ENCODE measurements at places on chromosomes 4 and X.
A peak's percentile ranks its signal among the peaks of the same experiment; 100 is the strongest.

GRCh38 chr4:1207157-1207470 is 34.7 kb upstream of the SPON2 start:
- DNase-seq: no peak

GRCh38 chr4:100805538-100805937 is 287.7 kb upstream of the EMCN start:
- no peak for DNase-seq

DNA sequence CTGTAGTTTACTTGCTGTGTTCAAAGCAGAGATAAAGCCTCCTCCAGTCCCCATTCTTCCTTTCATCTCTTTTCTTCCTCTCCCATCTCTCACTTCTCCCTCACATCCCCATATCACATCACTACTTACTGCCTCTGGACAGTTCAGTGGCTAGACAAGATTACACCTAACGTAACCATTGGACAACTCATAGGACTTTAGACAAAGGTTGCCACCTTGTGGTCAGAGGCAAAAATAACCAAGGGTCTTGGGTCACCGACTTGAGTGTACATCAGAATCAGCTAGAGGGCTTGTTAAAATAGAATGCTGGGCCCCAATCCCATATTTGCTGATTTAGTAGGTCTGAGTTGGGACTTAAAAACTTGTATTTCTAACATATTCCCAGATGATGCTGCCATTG is 109.3 kb upstream of the DGKK start:
- DNase-seq: peak; percentile 8

DNA sequence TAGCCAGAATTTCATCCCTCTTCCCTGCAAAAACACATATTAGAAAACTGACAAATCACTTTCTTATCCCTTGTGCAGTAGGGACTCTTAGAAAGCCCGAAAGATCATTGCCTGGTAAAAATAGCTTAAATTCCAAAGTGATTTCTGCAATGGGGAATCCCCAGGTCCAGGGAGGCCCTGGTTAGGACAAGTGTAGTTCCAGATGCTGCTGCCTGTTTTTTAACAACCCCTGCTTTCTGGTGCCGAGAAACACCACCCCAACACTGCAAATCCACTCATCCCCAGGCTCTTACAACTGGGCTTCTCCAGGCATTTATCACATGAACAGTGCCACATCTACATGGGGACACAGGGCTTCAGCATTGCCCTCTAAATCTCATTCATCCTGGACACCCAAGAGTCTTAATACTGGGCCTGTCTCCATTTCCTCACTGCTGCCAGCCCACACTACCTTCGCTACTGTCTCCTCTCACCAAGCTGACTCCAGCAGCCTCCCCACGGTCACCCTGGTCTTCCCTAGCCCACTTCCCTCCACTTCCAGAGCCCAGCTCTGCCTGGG is 112.2 kb upstream of the PSAPL1 start:
- DNase-seq: no peak

DNA sequence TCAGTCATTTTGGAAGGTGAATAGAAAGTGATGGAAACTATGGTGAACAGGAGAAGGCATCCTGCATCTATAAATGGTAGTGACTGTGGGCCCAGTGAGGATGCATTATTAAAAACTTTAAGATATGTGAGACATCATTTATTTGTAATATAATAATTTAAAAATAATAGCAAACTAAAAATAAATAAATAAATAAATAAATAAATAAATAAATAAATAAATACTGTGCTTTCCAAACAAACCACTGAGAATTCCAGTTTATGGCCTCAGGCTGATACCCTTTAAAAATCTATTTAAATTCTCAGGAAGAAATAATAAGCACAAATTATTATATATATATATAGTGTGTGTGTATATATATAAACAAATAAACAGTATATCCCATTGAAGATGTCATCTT is 248.0 kb upstream of the DCAF8L1 start:
- DNase-seq: no peak

DNA sequence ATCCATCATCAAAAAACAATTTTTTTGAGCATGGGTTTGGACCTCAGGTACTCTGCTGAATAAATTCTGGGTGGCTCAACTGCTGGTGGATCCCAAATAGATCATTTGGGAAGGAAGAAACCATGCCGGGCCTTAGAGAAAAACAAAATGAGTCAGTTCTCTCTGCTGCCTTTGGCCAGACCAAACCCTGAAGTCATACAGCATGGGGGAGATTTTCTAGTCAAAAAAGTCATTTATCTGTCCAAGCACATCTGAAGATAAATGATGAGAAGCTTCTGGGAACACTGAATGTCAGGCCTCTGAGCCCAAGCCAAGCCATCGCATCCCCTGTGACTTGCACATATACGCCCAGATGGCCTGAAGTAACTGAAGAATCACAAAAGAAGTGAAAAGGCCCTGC is 261.4 kb downstream of the DHX15 start:
- no peak for DNase-seq

- no peak for DNase-seq
Observed at GRCh38 chr4:38621028-38621684, 42.8 kb upstream of the KLF3 start.

DNA sequence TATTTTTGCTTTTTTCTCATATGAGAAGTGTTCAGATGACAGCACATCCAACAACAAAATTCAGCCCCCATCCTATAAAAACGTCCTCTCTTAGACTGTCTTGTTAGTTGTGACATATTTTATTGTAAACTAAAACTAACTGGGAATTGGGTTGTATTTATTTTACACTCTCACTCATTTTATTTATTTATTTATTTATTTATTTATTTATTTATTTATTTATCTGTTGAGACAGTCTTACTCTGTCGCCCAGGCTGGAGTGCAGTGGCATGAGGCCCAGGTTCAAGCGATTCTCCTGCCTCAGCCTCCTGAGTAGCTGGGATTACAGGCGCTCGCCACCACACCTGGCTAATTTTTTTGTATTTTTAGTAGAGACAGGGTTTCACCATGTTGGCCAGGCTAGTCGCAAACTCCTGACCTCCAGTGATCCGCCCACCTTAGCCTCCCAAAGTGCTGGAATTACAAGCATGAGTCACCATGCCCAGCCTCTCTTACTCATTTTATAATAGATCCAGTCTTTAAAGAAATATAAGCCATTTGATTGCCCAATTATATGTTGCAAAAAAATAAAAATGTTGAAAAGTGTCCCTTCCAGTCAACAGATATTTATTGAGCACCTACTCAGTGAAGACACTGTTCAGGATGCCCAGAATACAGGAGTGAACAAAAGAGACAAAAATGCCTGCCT is 44.6 kb downstream of the PALLD start:
- DNase-seq: no peak

DNA sequence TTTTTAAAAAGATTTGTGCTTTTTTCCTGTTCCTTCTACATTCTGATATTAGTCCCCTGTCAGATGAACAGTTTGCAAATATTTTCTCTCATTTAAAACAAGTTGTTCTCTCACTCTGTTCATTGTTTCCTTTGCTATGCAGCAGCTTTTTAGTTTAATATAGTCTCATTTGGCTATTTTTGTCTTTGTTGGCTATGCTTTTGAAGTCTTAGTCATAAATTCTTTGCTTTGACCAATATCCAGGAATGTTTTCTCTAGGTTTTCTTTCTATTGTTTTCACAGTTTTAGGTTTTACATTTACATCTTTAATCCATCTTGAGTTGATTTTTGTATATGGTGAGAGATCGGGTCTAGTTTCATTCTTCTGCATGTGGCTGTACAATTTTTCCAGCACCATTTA is 136.8 kb downstream of the TET2 start:
- DNase-seq: no peak

- no peak for DNase-seq
Observed at GRCh38 chr4:5722328-5722727, 11.3 kb downstream of the EVC start.

DNA sequence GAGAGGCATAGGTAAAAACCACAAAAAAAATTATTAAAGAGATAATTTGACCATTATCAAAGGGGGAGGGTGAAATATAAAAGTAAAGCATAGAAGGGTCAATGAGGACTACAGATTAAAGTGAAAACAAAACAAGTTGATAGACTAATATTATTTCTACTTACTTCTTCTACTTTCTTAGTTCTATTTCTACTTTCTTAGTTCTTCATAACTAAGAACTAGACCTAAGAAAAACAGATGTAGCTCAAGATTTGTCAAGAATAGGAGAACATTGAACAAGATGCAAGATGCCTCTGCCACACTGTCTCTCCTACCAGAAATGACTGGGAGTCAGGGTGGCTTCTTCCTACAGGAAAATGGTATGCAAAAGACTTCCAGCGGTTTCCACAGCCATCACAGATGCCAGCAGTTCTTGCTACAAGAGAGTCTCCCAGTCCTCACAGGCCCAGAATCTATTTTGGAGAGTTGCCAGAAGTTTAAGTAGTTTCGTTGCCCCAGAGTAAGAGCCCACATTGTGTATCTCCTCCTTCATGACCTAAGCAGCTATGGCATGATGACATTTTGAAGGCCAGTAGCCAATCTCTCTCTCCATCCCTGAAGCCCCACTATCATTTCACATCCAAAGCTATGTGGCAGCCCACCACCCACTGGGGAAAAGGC is 42.9 kb upstream of the DDX60 start:
- DNase-seq: no peak

GRCh38 chrX:24231641-24232179 is 82.2 kb downstream of the SUPT20HL2 start:
- no peak for DNase-seq

DNA sequence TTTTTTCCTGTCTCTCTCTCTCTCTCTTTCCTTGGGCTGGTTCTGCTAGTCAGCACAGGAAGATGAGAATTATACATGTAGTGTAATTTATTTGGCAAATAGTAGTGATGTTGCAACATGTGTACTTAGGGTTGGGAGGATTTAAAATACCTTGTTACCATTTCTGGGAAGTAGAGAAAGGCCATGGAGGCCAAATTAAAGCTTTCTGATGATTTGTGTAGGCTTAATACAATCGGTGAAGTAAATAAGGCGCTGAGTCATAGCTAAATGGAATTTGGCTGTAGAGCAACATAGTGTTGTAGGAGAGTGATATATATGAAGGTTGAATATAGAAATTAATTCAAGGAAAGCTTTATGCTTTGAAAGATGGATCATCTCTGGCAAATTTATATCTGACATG is 295.3 kb downstream of the GRID2 start:
- DNase-seq: no peak

GRCh38 chrX:69097451-69098236 is 67.6 kb downstream of the PJA1 start:
- DNase-seq: no peak

DNA sequence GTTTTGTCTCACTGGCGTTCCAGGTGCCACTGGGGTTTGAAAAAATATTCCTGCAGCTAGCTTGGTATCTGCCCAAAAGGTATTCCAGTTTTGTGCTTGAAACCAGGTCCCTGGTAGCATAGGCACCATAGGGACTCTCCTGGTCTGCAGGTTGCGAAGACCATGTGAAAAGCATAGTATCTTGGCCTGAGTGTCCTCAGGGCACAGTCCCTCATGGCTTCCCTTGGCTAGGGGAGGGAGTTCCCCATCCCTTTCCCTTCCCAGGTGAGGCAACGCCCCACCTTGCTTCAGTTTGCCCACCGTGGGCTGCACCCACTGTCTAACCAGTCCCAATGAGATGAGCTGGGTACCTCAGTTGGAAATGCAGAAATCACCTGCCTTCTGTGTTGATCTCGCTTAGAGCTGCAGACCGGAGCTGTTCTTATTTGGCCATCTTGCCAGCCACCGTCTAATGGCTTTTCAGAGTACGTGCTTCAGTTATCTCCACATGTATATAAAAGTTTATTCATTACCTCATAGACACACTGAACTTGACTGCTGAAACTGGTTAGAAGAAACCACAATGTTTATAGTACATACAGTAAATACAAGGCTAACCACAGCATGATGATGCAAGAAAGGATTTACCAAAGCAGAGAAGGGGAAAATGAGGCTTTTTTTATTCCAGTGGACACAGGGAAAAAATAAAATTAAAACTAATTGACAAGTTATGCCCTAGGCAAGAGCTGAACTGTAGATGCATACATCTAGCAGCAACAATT is 10.6 kb downstream of the PBDC1 start:
- no peak for DNase-seq

GRCh38 chr4:13137390-13137789 is 346.8 kb downstream of the RAB28 start:
- DNase-seq: no peak

- no peak for DNase-seq
Observed at GRCh38 chr4:98963538-98964433, 31.7 kb upstream of the METAP1 start.

GRCh38 chr4:138310991-138311390 is 68.8 kb upstream of the SLC7A11 start:
- no peak for DNase-seq

GRCh38 chr4:128688846-128689437 is 120.6 kb upstream of the JADE1 start:
- DNase-seq: no peak

DNA sequence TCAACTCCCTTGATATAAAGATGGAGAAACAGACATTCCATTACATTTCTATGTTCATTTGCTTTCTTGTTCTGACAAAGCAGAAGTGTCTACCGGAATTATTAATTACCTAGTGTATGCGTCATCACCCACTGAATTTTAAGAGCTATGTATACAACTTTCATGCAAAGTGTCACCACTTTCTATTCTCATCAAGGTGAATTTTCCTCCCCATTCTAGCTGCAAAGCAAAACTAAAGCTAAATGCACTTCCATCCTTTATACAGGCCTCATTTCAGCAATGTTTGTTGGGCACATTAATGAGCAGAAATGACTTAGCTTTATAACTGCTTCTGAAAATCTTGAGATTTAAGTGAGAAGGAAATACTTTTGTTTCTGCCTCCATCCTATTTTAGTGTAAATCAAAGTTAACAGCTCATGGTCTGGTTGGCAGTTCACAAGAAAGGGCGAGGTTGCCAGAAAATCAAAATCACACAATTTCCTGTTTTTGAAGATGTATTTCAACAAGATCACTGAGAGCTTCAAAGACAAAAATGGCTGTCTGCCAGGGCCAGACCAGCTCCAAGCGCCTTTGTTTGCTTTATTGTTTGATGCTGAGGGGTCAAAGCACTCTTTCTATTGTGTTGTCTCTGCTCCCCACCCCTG is 7.2 kb upstream of the FAM9C start:
- DNase-seq: no peak

DNA sequence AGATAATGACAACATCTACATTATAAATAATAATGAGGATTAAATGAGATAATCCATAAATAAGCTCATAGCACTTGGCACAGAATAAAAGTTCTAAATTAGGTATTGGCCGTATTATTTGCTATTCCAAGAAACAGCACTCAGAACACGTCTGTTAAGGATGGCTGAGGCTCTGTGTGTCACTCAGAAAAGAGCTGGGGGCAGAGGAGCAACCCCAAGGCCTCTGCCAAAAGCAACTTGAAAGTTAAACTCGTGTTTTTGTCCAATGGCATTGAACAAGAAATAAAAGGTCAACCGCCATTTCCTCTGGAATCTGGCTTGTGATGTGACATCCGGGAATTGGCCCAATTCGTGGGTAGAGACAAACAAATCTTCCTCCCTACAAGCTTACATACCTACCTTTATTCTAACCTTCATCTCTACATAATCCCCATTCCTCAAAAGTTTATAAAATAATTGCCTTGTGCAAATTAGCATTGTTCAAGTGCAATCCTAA is 42.3 kb upstream of the FAM241A start:
- no peak for DNase-seq
